ENCODE measurements at places on chromosomes 16 and 17. TPM values are rescaled to one million over a fixed set of nuclear protein-coding genes. Genes with fewer than 3 reads are reported as not detected.

DNA sequence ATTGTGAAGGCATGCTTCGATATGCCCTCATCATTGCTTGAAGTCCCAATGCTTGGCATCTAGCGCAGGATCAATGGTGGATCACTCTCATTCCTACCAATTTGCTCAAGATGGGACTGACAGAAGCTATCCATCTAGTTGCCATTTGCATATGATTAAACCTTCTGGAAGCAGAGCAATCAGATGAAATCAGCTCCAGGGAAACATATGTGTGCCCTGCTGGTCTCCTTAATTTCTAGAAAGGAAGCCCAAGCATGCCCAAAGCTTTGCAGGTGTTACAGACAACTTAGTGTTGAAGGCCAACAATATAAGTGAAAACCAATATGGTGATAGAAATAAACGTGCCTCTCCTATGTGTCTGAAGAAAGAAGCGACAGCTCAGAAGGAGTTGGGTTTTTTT, 350.0 kb upstream of the ERCC4 start:
- DNase-seq: no peak

DNA sequence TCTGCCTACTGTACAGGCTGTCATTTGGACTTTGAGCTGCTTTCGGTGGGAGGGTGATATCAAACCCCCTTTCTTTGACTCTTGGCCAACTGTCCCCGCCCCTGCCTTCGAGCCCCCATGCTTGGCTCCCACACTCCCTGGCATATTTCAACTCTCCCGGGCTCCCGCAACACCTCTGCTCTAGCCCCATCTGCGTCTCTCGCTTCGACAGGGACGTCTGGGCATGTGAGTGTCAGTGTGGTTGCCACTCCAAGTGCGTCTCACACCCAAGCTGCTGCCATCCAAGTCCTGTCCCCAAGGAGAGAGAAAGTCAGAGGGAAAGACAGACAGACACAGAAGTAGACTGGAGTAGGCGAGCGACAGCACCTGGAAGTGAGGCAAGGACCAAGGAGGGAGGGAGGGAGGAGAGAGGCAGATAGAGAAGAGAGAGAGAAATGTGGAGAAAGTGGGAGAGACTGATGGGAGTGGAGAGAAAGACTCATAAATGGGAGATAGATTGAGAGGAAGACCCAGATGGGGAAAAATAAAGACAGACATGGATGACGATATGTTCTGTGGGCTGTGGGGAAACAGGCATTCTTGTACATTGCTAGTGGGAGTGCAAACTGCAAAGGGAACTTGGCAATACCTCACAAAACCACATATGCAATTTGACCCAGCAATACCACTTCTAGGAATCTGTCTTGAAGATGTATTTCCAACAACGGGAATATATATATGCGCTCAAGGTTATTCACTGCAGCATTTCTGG, 11.8 kb downstream of the STARD3 start:
- no peak for DNase-seq

DNA sequence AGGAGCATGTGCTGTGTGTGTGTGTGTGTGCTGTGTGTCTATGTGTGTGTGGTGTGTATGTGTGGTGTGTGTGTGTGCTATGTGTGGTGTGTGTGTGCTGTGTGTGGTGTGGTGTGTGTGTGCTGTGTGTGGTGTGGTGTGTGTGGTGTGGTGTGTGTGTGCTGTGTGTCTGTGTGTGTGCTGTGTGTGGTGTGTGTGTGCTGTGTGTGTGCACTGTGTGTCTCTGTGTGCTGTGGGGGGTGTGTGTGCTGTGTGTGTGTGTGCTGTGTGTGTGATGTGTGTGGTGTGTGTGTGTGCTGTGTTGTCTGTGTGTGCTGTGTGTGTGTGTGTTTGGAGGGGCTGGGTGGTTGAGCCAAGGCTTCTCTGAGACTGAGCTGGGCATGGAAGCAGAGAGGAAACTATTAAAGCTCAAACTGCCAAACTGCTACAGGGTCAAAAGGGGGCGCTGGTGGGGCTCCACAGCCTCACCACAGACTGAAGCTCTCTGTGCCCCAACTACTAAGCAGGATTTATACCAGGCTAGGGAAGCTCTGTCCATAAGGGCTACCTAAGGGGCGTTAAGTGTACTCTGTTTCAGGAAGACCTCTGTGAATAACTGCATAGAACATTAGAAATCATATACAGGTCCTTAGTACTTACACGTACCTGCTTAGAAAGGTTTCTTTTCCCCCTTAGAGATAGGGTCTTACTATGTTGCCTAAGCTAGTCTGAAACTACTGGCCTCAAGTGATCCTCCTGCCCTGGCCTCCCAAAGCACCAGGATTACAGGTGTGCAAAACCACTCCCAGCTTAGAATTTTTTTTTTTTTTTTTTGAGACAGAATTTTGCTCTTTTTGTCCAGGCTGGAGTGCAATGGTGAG, 27.8 kb upstream of the GHDC start:
- DNase-seq: peak; percentile 64

DNA sequence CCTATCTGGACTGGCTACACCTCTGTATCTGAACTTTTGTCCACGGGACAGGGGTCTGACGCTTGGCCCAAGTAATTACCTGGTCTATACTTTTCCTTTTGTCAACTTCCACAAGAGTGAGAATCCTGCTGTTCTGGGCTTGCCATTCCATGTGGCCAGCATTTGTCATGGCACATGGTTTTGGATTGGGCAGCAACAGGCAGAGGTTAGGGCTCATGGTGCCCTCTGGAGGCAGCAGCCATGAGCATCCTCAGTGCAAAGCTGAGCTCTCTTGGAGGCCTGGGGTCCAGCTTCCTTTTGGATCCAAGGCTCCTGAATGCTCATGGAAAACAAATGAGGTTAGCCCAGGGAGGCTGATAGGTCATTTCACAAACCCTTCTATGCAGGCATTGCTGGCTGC, 7.5 kb upstream of the EDC4 start:
- peak; percentile 47 for DNase-seq

GRCh38 chr17:7307686-7308624, 527 bp downstream of the EIF5A start:
- peak; percentile 34 for DNase-seq

The SLC6A4 gene
- total RNA-seq: 23.8 TPM

The TAT gene
- not detected for total RNA-seq

The WNT3 gene
- 0.65 TPM for total RNA-seq
